Mucosa of descending colon (tissue), 3 donors: ENCODE measurements at places on chromosomes 2 and 18. TPM values are rescaled to one million over a fixed set of nuclear protein-coding genes. Genes with fewer than 3 reads are reported as not detected.

The ADAM17 gene
- total RNA-seq = 22.8 TPM

- DNase-seq = no peak
Observed at GRCh38 chr2:106890606-106891005, 4.6 kb upstream of the ST6GAL2 start.

GRCh38 chr2:204576362-204576979, 31.2 kb downstream of the PARD3B start:
- DNase-seq = no peak

The C1QL2 gene
- not detected for total RNA-seq

DNA sequence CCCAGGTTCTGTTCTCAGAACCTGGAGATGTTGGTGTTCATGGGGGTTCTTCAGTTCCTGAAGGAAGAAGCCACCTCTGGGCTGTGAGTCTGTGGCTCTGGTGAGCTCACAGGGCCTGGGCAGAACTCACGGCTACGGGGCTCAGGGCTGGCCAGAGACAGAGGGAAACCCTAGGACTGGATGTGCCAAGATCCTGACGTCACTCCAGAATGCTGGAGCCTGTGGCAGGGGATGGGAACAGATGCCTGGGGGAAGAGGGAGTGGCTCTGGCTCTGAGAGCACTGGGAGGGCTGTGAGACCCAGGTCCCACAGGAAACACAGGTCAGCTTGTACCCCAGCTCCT, at the start of gene OTOF:
Gene OTOF, minus strand, starts transcription at position 214 of the 343 bp plus-strand sequence.
- no peak for DNase-seq

The SESTD1 gene
- 25.6 TPM for total RNA-seq

- DNase-seq = peak; percentile 46
Observed at GRCh38 chr2:127046579-127046978, 60.4 kb downstream of the BIN1 start.

DNA sequence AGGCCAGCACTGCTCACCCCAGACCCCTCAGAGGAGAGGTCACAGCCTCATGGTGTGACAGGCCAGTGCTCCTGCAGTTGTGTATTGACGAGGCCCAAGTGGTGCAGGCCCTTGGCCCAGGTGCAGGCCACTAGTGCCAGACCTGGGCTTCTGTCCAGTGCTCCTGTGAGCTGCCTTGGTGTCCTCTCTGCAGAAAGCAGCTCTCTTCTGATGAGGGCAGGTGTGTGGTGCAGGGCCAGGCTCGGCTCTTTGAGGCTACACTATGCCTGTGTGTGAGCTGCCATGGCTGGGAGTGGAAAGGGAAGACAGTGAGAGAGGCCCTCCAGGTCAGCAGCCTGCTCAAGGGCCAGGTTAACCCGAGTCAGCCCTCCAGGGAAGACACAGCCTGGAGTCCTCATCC, 17.1 kb downstream of the EHD3 start:
- no peak for DNase-seq

The CAPN14 gene
- total RNA-seq = not detected

The CNGA3 gene
- 3.4 TPM for total RNA-seq

- no peak for DNase-seq
Observed at GRCh38 chr2:127431408-127432023, 13.3 kb downstream of the PROC start.

GRCh38 chr2:101305035-101305434, 3.5 kb downstream of the RNF149 start:
- DNase-seq = no peak
